MCF 10A (cell line): ENCODE measurements at places on chromosomes 12 and 14. TPM values are rescaled to one million over a fixed set of nuclear protein-coding genes. Genes with fewer than 3 reads are reported as not detected.

DNA sequence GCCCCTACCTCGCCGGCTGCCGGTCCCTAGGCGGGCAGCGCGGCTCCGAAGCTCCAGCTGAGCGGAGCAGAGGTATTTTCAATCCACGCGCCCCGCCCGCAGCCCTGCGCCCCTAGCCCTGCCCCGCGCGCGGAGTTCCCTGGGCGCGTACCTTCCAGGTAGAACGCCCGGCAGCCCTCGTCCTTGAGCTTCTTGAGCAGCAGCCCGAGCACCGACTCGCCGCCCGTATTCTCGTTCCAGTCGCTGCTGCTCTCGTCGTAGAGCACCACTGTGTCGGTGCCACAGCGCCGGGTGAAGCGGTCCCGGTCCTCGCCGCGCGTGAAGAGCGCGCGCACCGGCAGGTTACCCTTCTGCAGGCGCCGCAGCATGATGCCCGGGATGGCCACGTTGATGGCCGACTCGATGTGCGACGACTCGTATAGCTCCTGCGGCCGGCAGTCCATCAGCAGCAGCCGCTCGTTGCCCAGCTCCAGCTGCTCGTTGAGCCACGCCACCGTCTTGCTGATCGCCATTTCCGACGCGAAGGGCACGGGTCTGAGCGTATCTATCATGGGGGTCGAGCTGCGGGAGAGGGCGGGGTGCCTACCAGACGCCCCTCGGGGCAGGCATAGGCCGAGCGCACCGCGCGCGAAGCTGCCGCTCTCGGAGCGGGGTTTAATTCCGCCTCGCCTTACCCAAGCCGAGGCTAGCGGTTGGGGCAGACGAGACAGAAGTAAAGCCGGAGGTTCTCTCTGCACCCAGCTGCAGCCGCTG, 636 bp downstream of the DUSP6 start:
- DNase-seq: no peak
- no peaks in the 10 kb centered on the region for H3K27me3 ChIP-seq
- H3K36me3 ChIP-seq: peaks cover 56% of the 10 kb centered on the region
- peaks cover 50% of the 10 kb centered on the region for H3K4me1 ChIP-seq
- H3K4me3 ChIP-seq: peak overlapping the region; percentile 82

DNA sequence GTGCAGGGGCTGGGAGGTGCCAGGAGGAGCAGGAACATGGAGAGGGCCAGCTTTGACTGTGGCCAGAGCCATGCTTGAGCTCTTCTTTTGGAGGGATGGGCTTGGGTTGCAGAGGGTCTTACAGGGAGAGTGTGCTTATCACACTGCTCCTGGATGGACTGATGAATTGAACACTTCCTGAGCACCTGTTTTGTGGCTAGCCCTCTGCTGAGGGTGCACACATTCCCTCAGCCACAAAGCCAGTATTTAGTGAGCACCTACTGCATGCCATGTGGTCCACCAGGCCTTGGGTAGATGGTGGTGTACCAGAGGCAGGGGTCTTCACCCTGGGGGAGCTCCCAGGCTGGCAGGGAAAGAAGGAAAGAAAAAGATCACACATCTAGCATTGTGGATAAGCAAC, 118.9 kb downstream of the SLC25A47 start:
- H3K4me1 ChIP-seq: peaks cover 23% of the 10 kb centered on the region
- H3K36me3 ChIP-seq: no peaks in the 10 kb centered on the region
- H3K27ac ChIP-seq: no peak overlapping the region
- H3K4me3 ChIP-seq: no peak overlapping the region
- H3K27me3 ChIP-seq: no peaks in the 10 kb centered on the region
- no peak for DNase-seq

The C12orf54 gene
- total RNA-seq: 1.5 and 1.9 TPM in 2 replicates

DNA sequence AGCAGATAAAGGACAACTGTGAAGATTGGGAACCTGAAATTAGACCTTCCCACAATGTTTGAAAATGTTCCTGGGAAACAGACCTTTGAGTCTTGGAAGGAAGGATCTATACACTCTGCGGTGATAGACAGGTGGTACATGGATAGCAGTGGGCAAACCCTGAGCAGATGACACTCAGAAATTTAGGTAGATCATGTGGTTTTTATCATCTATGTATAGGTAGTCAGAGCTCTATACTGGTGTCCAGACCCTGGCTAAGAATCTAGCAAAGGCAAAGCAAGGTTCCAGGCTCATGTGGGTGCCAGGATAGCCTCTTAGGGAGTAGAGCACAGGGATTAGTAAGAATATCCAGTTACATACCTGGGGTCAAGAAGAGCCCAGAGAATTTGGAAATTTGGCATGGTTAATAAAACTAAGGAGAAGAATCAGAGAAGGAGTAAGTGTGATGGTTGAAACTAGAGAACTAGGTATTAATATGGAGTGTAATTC, 331.2 kb upstream of the FBXO33 start:
- no peaks in the 10 kb centered on the region for H3K36me3 ChIP-seq
- no peak for DNase-seq
- H3K27ac ChIP-seq: no peak overlapping the region
- H3K27me3 ChIP-seq: peaks cover 76% of the 10 kb centered on the region
- H3K4me1 ChIP-seq: peaks cover 6% of the 10 kb centered on the region

DNA sequence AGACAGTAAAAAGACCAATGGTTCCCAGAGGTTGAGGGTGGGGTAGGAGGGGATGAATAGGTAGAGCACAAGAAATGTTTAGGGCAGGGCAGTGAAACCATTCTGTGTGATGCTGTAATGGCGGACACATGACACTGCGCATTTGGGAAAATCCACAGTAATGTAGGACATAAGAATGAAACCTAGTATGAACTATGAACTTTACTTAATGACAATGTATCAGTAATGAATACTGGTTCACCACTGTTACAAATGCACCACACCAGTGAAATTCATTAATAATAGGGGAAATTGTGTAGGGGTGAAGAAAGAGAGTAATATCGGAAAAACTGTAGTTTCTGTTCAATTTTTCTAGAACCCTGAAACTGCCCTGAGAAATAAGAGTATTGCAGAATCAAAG, 5.6 kb downstream of the ERH start:
- H3K4me1 ChIP-seq: peaks cover 33% of the 10 kb centered on the region
- DNase-seq: no peak
- no peaks in the 10 kb centered on the region for H3K27me3 ChIP-seq
- H3K36me3 ChIP-seq: peaks cover 92% of the 10 kb centered on the region
- no peak overlapping the region for H3K4me3 ChIP-seq
- no peak overlapping the region for H3K27ac ChIP-seq

The TGM1 gene
- total RNA-seq: 16.9 and 26.2 TPM in 2 replicates

The SLC6A12 gene
- total RNA-seq: not detected in 2 replicates

- H3K4me1 ChIP-seq: peaks cover 14% of the 10 kb centered on the region
- no peaks in the 10 kb centered on the region for H3K27me3 ChIP-seq
- H3K4me3 ChIP-seq: no peak overlapping the region
- H3K36me3 ChIP-seq: no peaks in the 10 kb centered on the region
These were observed 123.6 kb downstream of the SCARB1 start for GRCh38 chr12:124739953-124740561.

- H3K27ac ChIP-seq: no peak overlapping the region
- DNase-seq: peak; percentile 40
- H3K27me3 ChIP-seq: no peaks in the 10 kb centered on the region
- H3K4me3 ChIP-seq: no peak overlapping the region
- H3K36me3 ChIP-seq: no peaks in the 10 kb centered on the region
These were observed 33.5 kb upstream of the CHST11 start for GRCh38 chr12:104423273-104423672.

DNA sequence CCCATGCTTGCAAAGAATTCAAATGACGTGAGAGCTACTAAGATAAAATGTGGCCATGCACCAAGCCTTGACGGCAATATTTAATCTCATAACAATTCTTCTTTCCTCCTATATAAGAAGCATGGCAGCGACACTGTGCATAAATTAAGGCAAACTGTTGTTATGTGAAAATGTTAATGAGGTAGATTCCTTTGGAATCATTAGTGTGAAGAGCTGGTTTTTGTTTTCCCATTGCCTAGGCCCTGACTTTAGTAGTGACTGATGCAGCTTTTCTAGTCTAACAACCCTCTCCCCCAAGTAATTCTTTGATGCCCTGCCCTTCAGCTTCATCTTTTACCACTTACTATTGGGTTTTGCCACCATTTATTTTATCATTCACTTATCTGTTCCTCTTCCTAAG, 10.6 kb upstream of the PSEN1 start:
- H3K4me1 ChIP-seq: no peaks in the 10 kb centered on the region
- DNase-seq: no peak
- H3K4me3 ChIP-seq: no peak overlapping the region
- H3K36me3 ChIP-seq: peaks cover 55% of the 10 kb centered on the region

DNA sequence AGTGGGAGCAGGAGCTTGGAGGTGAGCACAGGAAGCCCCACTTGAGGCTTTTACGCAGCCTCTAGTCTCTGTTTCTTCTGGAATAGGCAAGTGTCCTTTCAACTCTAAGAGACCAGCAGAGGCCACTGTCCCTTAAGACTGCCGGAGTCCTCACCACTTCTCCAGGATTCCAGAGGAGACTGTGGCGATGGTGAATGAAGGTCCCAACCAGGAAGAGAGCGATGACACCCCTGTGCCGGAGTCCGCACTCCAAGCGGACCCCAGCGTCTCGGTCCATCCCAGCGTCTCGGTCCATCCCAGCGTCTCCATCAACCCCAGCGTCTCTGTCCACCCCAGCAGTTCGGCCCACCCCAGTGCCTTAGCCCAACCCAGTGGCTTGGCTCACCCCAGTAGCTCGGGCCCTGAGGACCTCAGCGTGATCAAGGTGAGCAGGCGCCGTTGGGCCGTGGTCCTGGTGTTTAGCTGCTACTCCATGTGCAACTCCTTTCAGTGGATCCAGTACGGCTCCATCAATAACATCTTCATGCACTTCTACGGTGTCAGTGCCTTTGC, 442 bp downstream of the FLVCR2 start:
- no peak for DNase-seq
- no peaks in the 10 kb centered on the region for H3K4me1 ChIP-seq
- H3K27ac ChIP-seq: no peak overlapping the region
- H3K27me3 ChIP-seq: peaks cover 8% of the 10 kb centered on the region
- no peaks in the 10 kb centered on the region for H3K36me3 ChIP-seq

DNA sequence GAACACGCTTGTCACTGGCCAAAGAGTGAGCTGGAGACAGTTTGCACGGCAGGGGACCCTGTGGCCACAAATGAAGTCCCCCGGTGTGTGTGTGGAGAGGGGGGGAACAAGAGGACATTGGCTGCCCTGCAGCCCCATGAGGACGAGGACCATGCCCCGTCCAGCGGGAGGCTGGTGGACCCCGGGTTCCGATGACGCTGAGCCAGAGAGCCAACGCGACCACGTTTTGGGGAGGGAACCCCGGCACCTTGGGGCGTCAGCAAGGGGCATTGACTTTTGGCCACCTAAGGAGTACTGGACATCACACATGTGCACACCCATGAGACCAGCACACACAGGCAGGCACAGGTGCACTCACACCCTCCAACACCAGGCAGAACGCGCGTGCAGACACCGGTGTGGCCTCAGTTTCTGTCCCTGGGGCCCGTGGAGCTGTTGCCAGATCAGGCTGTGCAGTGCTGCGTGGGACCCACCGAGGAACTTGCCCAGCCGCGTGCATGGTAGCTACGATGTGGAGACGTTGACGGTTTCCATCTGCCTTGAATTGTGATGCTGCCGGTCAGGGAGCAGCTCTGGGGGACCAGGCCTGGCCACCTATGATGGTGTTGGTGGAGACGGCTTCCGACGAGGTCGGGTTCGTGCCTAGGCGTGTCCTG, 26.5 kb downstream of the NOC4L start:
- no peak for DNase-seq
- H3K27me3 ChIP-seq: peaks cover 33% of the 10 kb centered on the region

- H3K4me1 ChIP-seq: no peaks in the 10 kb centered on the region
- DNase-seq: no peak
- peaks cover 40% of the 10 kb centered on the region for H3K36me3 ChIP-seq
These were observed 28.6 kb upstream of the ADAM20 start for GRCh38 chr14:70563417-70563816.

DNA sequence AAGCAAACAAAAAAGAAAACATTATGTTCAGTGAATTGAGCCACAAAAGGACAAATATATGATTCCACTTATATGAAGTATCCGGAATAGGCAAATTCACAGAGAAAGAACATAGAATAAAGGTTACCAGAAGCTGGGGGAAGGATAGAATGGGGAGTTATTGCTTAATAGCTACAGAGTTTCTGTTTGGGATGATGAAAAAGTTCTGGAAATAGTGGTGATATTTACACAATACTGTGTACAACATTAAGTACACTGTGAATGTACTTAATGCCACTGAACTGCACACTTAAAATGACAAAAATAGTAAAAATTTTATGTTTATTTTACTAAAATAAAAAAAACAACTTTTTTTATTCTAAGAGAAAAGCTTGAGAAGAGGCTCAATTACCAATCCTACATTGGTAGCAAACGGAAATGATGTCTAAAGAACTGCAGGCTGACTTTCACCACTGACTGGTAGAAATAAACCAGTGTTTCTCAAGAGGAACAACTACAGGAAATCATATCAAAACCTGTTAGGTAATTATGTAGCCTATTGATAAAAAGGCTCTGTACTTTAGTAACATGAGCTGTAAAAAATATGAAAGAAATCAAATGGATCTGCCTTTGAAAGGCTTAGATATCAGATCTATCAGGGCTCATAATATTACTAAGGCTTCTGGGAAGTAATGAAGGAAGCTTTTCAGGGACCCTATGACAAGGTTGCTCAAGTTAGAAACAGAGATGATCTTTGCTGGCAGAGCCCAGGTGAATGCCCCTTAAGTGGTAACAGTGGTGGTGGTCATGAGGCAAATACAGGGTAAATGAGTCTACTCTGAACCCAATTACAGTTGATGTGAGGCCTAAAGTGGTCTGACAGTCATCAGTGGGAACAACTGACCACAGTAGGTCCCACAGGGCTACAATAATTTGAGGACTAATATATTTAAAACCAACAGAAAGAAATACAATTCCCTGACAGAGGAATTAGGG, 41.3 kb downstream of the BAZ1A start:
- no peaks in the 10 kb centered on the region for H3K27me3 ChIP-seq
- no peak for DNase-seq
- H3K27ac ChIP-seq: no peak overlapping the region
- no peak overlapping the region for H3K4me3 ChIP-seq
- H3K4me1 ChIP-seq: peaks cover 6% of the 10 kb centered on the region

The FSCB gene
- not detected in 2 replicates for total RNA-seq

The BIN2 gene
- not detected in 2 replicates for total RNA-seq

GRCh38 chr14:37019488-37019887, 152.9 kb downstream of the SLC25A21 start:
- H3K36me3 ChIP-seq: peaks cover 4% of the 10 kb centered on the region
- H3K4me1 ChIP-seq: no peaks in the 10 kb centered on the region
- H3K27me3 ChIP-seq: no peaks in the 10 kb centered on the region
- no peak overlapping the region for H3K27ac ChIP-seq
- no peak overlapping the region for H3K4me3 ChIP-seq
